ENCODE measurements at places on chromosomes 5 and 9.
A peak's percentile ranks its signal among the peaks of the same experiment; 100 is the strongest.

DNA sequence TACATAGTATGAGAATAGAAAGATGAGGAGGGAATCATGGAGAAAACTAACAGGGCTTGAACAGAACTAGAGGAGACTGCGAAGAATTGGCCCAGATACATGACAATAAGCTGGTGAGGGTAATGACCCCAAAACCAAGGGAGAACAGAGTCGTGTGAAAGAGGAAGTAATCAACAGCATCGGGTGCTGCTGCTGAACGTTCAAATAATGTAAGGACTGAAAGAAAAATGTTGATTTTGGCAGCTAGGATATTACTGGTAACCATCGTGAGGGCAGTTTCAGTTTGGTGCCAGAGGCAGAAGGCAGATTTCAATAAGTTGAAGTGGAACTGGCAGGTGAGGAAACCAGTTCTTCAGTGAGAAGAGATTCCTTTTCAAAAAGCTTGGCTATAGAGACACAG, 66.8 kb upstream of the SMC2 start:
- no peak for DNase-seq

- peak; percentile 61 for DNase-seq
These were observed at the start of gene COL23A1 for GRCh38 chr5:178590141-178590923. Gene COL23A1, minus strand, starts transcription at chr5:178590393.

- DNase-seq, result no peak
These were observed 54.3 kb upstream of the MEGF10 start for GRCh38 chr5:127236254-127236653.

- no peak for DNase-seq
These were observed 77.4 kb upstream of the ALDH1B1 start for GRCh38 chr9:38315085-38315595.

- no peak for DNase-seq
These were observed 1819.8 kb upstream of the C9orf72 start for GRCh38 chr9:29393064-29393463.

Data from AG08395 (cell line).